ENCODE measurements at places on chromosomes 7 and 10. TPM values are rescaled to one million over a fixed set of nuclear protein-coding genes. Genes with fewer than 3 reads are reported as not detected.

Gene LIPM
- total RNA-seq: 0.82 TPM

Gene UBE2D1
- total RNA-seq: 25.0 TPM

Gene BICC1
- 123 TPM for total RNA-seq

Gene ARL4A
- 13.2 TPM for total RNA-seq

Gene FFAR4
- not detected for total RNA-seq

Gene C10orf120
- not detected for total RNA-seq

Gene ANKRD61
- not detected for total RNA-seq

Measured in fibroblast of the aortic adventitia (primary cell).